ENCODE measurements at places on chromosomes 5 and 9. TPM values are rescaled to one million over a fixed set of nuclear protein-coding genes. Genes with fewer than 3 reads are reported as not detected.

GRCh38 chr5:124103671-124104070, 591.7 kb downstream of the CSNK1G3 start:
- no peak overlapping the region for H3K27ac ChIP-seq
- H3K4me1 ChIP-seq = no peaks in the 10 kb centered on the region
- H3K36me3 ChIP-seq = no peaks in the 10 kb centered on the region

The SPATA31D4 gene
- total RNA-seq = not detected

The GDF9 gene
- 0.66 TPM for total RNA-seq

GRCh38 chr5:35341189-35341588, 110.9 kb upstream of the PRLR start:
- peaks cover 15% of the 10 kb centered on the region for H3K4me1 ChIP-seq
- H3K27ac ChIP-seq = no peak overlapping the region
- H3K36me3 ChIP-seq = no peaks in the 10 kb centered on the region
- H3K27me3 ChIP-seq = no peaks in the 10 kb centered on the region

GRCh38 chr9:35426627-35427026, 63.3 kb upstream of the RUSC2 start:
- no peaks in the 10 kb centered on the region for H3K36me3 ChIP-seq
- no peak overlapping the region for H3K27ac ChIP-seq
- H3K4me3 ChIP-seq = no peak overlapping the region
- no peaks in the 10 kb centered on the region for H3K27me3 ChIP-seq
- H3K4me1 ChIP-seq = no peaks in the 10 kb centered on the region
- DNase-seq = no peak

GRCh38 chr9:121909111-121909510, 184.0 kb downstream of the TTLL11 start:
- no peaks in the 10 kb centered on the region for H3K27me3 ChIP-seq
- no peaks in the 10 kb centered on the region for H3K36me3 ChIP-seq
- H3K4me3 ChIP-seq = no peak overlapping the region
- H3K4me1 ChIP-seq = no peaks in the 10 kb centered on the region

The SCGB3A2 gene
- 36.1 TPM for total RNA-seq

DNA sequence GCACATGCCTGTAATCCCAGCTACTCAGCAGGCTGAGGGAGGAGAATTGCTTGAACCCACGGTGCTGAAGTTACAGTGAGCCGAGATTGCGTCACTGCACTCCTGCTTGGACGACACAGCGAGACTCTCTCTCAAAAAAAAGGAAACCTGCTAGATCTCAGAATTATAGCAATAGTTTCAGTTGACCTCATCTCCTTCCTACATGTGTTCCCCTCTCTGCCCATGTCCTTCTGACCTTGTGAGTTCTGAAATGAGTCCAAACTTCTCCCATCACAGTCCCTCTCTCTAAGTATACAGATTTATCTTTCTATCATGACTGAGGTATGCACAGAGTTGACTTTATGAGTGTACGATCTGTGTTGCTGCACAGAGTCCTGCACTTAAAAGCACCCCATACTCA, 44.6 kb upstream of the SHOC1 start:
- no peak for DNase-seq
- H3K27ac ChIP-seq = no peak overlapping the region
- H3K4me1 ChIP-seq = no peaks in the 10 kb centered on the region

GRCh38 chr5:117242028-117242427, 667.4 kb upstream of the SEMA6A start:
- 0 out of 2 replicates have a peak, but pooled peaks cover 4% of the 10 kb centered on the region for H3K4me1 ChIP-seq
- H3K4me3 ChIP-seq = no peak overlapping the region
- no peak overlapping the region for H3K27ac ChIP-seq

DNA sequence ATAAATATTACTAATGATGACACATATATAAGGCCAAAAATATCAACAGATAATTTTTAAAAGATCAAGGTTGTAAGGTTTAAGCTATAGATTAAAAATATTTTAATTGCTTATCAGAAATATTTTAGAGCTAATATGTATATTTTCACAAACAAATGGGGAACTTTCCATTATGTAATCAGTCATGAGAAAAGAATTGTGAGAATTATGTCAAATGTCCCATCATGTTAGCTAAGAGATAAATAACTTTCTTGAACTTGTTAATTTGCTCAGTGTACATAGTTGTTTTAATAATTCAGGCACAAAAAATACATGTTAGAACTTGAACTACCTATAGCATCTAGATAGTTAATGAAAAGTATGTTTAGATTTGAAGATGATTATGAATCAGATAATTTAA, 67.7 kb downstream of the SYK start:
- H3K4me1 ChIP-seq = peaks cover 9% of the 10 kb centered on the region
- no peak overlapping the region for H3K4me3 ChIP-seq
- H3K27me3 ChIP-seq = no peaks in the 10 kb centered on the region
- H3K36me3 ChIP-seq = no peaks in the 10 kb centered on the region
- no peak overlapping the region for H3K27ac ChIP-seq
- no peak for DNase-seq

Data from GM23338 (cell line).